Omental fat pad (tissue), 4 donors: ENCODE measurements at places on chromosomes 7 and 10.

GRCh38 chr7:127214956-127215718 lies 37.6 kb downstream of the GRM8 start:
- no peak for DNase-seq

DNA sequence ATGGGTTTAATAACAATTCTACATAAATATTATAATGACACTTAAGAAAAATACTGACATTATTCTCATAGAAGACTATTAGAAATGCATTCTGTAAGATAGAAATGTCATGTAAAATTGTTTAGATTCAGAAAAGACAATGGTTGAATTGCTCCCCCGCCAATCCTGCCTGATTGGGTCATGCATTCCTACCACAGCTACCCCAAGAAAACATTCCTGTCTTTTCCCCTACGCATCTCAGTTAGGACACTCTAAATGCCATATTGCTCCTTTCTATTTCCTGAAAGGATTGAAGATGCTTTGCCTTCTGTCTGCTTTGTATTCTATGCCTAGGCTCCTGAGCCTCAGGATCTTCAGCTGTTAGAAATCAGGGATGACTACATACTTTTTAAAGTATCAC lies 109.4 kb downstream of the DGKB start:
- no peak for DNase-seq

DNA sequence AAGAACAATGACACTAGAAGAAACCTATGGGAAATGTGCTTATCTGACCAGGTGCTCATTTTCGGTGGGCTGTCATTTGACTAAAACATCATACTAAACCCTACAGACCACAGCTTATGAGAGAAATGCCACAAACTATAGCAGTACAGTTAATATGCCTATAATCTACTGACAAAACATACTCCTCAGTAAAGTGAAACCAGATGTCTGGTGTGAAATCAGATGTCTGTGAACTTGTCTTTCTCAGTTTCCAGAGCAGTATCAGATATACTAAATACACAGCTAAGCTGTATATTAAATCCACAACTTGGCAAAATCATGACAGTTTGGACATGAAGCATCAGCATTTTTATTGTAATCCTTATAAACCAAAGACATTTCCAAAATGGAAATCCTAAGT lies 3.3 kb downstream of the IMMP2L start:
- DNase-seq, result no peak

DNA sequence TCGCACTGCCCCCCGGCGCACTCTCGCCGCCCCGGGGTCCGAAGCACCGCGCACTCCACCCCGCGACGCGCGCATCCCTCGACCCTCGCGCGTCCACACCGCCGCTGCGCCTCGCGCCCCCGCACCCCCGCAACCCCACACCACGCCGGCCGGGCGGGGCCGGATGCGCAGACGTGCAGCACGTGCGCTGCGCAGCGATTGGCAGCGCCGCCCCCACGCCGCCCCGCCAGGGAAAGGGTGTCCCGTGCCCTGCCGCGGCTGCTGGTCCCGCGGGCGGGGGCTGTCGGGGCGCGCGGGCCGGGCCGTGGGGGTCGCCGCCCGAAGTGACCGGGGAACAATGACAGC lies 53.7 kb upstream of the KDM7A start:
- no peak for DNase-seq

DNA sequence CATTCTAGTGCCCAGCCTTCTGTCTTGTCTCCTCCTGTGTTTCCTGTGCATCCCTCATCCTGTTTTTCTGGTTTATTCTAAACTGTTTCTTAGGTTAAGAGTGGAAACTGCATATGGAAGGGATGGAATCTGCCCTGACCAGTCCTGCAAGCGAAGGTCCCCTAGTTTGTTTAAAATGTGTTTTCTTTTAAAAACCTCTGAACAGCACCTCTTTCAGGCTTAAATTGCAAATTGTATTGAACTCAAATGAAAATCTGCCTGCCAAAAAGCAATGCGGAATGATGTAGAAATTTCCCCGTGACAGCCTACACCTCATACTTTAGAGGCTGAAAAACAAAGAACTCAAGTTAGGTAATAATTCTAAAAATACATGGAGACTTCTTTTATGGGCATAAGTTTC lies 222.8 kb upstream of the IMMP2L start:
- DNase-seq, result no peak

DNA sequence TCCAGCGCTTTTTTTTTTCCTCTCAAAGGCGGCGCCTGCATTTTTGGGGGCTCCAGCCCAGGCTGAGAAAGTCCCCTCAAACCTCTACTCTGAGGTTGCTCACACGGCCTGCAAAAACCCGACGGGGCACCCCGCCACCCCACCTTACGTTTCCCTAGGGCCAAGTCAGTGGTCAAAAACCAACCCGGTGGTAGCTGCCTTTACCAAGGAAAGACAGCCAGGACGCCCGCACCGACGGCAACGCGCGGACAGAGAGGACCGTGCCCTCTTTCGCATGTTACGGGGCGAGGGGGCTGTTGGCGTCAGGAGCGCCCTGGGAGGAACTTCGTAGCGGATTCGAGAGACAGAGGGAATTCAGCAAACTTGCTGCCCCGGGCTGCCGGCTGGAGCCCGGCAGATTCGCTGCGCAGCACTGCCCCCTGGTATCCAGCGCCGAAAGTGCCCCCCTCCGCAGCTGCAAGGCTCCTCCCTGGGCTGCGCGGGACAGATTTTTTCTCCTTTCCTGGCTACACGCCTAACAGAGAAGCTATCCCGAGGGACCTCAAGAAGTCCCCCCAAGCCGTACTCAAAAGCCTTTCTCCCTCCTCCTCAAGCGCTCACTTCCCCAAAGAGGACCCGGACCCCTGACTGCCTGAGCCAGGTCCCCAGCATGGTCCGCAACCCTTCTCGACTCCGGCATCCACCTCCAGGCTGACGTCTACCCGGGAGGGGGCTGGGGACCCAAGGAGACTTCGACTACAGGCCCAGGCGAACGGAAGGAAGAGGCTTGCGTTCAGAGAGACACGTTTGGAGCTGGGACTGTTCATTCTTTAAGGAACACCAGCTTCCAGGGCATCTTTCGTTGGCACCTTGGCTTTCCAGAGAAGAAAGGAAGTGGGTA lies 27.7 kb upstream of the VAX1 start:
- DNase-seq, result no peak

DNA sequence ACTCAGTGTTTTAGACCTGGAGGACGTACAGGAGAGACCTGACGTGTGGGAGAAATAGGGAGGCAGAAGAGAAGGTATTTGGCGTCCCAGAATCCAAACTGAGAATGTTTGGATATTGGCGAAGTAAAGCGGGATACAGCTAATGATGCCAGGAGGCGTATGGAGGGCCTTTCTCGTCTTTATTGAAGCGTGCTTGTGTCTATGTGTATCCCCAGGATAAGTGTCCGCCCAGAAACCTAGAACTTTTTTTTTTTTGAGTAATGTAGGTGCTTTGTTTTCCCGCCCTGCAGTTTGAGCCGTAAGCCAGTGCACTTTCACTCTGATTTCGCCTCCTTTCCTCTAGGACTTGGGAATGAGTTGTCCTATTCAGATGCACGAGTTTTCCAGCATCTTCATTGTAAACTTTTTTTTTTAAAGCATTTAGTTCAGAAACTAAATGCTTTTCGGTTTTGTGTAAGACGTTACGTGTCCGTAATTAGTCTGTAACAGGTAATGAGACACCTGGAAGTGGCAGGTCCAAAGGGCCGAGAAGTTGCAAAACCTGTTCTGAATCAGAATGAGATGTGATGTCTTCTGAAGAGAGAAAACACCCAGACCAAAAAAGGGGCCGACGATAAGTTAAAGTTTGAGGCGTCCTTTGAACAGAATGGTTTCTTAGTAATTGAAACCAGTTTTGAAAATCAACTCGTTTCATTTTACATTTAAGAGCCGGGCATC lies 746 bp downstream of the ARL5B start:
- DNase-seq, result no peak

DNA sequence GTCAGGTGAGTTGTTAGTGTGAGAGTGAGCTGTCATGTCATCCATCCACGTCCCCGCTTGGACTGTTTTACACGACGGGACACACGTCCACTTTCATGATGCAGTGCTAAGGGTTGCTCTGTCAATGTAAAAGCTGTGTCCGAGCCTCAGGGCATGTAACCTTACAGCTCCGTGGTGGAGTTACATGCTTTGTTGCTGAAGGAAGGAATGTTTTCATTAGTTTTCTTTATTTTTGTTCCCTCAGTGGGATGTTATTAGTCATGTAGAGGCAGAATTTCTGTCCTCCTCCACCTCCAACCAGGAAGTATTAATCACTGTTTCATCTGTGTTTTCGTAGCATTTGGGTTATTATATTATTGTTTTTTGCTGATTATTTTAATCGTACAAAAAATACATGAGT lies 88.6 kb downstream of the NRG3 start:
- no peak for DNase-seq
